ENCODE measurements at places on chromosomes 13 and 19.

DNA sequence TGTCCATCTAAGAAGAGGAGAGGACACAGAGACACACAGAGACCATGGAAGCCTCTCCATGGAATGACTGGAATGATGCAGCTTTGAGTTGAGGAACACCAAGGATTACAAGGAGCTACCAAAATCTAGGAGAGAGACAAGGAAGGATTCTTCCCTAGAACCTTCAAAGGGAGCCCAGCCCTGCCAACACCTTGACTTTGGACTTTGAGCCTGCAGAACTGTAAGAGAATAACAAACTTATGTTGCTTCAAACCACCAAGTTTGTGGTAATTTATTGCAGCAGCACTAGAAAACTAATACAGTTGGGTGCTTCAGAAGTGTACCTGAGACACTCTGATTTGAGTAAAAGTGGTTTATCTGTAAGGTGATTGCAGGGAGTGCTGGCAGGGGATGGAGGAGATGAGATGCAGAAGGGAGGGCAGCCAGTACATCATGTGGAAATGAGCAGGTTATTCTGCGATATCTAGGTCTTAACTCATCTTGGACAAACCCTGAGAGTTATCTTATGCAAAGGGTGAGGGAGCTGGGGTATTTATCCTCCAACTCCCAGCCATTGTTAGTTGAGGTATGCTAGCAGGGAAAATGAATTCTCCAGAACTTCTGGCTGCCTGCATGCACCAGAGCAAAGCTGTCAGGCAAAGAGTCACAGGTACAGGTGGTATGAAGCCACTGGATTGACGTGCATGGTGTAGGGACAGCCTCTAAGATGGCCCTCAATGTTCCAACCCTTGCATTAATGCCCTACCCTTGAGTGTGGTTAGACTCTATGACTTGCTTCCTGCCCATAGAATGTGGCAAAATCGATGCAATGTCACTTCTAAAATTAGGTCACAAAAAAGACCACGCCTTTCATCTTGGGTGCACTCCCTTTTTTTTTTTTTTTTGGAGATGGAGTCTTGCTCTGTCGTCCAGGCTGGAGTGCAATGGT is 31.3 kb upstream of the ADGRL1 start:
- no peak for DNase-seq

DNA sequence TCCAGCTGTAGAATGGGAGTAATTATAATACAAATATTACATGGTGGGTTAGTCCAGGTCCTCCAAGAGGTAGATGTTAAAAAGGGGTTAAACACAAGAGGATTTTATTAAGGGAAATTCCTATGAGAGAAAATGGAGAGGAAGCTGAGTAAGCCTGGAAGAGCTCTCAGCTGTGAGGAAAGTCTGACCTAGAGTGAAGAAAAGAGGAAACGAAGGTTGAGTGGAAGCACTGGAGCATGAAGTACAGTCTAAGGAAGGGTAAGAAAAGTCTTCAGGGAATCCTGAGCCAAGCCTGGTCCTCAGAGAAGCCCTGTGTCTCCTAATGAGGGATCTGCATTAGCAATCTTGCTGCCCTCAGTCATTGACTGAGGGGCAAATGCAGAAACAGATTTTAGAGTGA is 506.2 kb downstream of the GPC5 start:
- DNase-seq: no peak

GRCh38 chr19:11281356-11282049 is 14.5 kb upstream of the TSPAN16 start:
- no peak for DNase-seq

- DNase-seq: no peak
Observed at GRCh38 chr13:112605531-112605990, 17.6 kb upstream of the TUBGCP3 start.

DNA sequence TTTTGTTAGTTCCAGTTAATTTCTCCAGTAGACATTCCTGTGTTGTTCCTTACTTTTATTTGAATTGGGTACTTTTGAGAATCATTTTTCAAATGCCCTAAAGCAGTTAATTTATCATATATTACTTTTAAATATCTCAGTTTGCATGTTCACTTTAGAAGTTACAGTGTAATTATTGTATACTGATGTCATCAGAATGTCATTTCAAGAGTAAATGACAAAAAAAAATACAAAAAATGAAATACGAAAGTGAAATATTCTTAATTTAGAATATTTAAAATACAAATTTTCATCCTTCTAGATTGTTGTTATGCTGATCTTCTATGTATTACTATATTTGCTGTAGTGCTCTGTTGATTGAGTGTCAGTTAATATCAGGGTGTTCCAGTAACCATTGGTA is 114.2 kb downstream of the PAN3 start:
- no peak for DNase-seq

- no peak for DNase-seq
Observed at GRCh38 chr19:16441661-16442162, 30.1 kb downstream of the EPS15L1 start.

DNA sequence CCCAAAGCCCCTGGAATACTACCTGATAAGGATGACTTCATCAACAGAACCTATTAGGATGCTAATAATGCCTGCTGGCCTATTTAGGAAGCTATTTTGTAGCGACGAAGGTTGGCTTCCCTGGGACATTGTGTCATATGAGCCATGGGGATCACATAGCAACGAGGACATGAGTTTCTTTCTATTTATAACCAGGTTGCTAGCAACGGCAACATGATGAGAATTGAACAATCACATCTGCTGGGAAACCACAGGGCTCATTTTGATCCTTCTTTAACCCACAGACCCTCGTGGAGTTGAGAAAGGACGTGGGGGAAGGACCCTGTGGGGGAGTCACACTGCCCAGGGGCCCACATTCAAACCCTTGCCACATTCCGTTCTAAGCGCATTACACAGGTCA is 172.2 kb downstream of the COL4A1 start:
- no peak for DNase-seq

DNA sequence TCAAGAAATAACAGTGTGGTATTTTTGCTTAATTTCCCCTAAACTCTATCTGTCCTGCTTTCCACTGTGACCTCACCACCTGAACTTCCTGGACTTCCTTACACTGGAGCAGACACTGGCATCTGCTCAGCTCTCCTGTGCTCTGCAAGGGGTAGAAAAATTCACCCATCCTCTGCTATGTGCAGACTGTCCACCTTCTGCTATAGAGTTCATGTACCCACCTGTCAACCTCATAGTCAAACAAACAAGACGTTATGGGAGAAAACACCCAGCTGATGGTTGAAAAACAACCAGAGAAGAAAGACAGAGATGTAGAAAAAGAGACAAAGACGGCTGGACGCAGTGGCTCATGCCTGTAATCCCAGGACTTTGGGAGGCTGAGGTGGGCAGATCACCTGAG is 12.2 kb downstream of the LAIR1 start:
- no peak for DNase-seq

GRCh38 chr13:101415358-101416174 is 742 bp downstream of the NALCN start:
- DNase-seq: no peak

- no peak for DNase-seq
Observed at GRCh38 chr13:102983496-102983895, 82.7 kb downstream of the SLC10A2 start.

DNA sequence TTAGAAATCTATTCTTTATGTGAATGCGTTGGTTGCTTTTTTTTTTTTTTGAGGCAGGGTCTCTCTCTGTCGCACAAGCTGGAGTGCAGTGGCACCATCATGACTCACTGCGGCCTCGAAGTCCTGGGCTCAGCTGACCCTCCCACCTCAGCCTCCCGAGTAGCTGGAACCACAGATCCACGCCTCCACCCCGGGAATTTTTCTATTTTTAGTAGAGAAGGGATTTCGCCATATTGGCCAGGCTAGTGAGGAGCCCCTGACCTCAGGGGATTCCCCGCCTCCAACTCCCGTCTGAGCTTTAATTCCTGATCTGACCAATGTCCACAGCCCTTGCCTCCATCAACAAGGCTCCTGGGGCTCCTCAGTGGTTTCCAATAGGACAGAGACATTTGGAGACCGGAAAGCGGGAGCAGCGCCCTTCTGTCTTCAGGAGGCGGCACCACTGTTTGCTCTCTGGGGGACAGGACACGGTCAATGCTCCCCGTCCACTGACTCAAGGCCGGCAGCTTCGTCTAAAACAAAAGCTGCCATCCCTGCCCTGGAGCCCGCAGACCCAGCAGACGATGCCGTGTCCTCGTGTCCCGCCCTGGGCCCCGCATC is 503 bp downstream of the TUBA3C start:
- no peak for DNase-seq

DNA sequence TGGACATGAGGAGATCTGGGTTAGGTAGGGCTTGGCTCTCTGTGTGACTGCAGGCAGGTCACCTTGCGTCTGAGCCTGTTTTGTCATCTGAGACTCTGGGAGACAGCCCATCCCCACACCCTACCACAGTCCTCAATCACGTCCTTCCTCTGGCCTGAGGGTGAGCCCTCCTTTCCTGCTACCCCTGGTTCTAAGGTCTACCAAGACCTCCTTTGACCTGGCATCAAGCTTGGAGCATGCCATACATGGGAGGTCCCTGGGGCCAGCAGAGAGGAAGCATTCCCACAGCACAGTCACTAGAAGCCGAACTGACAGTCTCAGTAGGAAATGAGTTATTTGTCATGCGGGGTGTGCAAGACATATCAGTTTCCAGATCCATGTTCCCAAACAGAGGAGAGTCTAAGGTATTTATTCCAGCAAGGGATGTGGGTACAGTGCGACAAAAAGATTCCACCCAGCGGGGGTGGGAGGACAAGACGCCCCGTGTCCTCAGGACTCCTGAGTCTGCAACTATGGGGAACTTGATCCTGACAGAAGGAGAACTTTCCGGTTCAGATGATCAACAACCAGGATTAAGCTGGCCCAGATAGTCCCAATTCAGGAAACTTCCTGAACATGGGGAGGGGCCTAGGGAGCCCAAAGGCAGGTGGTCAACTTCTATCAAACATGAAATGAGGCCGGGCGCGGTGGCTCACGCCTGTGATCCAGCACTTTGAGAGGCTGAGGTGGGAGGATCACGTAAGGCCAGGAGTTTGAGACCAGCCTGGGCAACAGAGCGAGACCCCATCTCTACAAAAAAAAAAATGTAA is 9.5 kb downstream of the ARRDC2 start:
- no peak for DNase-seq

DNA sequence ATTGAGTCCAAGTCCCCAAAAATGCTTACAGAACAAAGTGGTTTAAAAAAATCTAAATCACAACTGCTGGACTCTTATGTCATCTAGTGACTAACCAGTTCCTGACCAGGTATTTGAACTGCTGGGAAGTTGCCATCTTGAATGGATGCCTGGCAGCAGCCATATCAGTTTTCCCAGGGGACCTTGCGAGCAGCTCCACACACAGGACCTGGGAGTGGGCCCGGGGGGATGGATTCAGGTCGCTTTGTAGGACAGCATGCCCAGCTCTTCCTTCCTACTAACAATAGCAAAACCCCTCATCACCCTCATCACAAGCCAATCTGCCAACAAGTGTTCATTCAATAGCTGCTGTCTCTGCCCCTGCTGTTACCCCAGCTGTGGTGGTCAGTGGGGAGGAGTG is 65.3 kb downstream of the KCTD15 start:
- DNase-seq: no peak

DNA sequence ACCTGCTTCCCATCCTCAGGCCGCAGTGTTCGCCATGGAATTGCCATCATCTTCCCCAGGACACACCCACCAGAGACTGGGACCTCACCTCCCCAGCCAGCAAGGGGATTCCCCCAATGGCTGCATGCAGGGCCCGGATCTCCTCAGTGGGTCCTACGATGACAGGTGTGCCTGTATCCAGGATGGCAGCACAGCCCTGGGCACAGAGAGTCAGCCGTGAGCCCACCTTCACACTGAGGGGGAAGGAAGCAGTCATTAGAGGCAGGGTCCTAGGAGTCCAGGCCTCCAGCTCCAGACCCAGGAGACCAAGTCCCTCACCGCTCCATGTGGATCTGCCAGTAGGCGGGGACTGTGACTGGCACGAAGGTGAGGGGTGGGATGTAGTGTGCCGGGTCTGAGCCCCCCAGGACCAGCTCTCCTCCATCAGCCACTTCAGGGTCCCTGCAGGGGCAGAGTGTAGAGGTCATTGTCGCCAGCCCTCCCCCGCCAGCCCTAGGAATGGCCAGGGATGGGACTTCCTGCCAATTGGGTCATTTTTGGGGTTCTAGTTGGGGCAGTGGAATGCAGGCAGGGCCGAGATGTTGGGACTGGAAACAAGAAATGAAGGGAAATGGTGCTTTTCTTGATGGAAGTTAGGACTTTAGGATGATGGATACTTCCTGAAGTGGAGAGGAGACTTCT is 5.7 kb upstream of the KCNC3 start:
- no peak for DNase-seq

DNA sequence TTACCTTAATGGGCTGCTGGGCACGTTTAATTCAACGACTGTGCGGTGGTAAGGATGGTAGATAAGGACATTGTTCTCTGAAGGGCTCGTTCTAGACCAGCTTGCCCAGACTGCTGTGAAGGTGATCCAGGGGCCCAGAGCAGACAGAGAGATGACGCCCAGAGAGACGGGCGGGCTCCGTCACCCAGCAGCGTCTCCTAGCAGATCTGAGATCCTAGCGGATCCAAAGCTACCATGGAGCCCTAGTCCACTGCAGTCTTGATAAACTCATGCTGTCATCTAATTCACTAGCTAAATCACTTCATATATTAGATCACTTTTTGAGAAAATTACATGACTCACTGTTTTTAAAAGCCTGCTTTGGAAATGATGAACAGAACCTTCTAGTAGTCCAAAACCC is 21.5 kb downstream of the COL4A2 start:
- no peak for DNase-seq

GRCh38 chr13:92494915-92495314 is 731.7 kb upstream of the GPC6 start:
- no peak for DNase-seq

GRCh38 chr13:77415253-77416071 is 88.6 kb upstream of the MYCBP2 start:
- DNase-seq: no peak
